WERI-Rb-1 (cell line): ENCODE measurements at places on chromosomes 2 and 18.

- DNase-seq: no peak
These were observed 3.3 kb downstream of the L3MBTL4 start for GRCh38 chr18:6411382-6411781.

DNA sequence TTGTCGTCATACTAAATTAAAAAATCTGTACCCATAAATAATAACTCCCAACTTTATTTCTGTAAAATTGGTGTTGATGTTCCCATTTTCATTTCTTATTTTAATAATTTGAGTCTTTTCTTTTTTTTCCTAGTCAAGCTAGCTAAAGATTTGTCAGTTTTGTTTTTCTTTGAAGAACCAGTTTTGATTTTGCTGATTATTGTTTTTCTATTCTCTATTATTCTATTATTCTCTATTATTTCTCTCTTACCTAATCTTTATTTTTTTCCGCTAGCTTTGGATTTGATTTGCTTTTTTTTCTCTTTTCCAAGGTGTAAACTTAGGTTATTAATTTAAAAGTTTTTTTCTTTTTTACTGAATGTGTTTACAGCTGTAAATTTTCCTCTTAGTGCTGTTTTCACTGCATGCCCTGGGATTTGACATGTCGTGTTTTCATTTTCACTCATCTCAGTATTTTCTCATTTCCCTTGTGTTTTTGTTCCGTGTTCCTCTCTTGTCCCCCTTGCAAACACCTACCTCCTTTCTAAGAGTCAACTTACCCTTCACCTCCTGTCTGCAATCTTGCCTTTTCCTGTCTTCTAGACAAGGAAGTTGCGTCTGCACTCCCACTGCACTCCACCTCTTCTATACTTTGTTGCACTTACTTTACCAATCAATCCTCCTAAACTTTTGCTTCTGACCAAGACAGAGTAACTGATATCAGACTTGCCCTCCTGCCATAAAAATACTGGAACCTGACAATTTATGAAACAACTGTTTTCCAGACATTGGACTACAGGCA, 18.8 kb downstream of the PSMG2 start:
- DNase-seq: no peak

DNA sequence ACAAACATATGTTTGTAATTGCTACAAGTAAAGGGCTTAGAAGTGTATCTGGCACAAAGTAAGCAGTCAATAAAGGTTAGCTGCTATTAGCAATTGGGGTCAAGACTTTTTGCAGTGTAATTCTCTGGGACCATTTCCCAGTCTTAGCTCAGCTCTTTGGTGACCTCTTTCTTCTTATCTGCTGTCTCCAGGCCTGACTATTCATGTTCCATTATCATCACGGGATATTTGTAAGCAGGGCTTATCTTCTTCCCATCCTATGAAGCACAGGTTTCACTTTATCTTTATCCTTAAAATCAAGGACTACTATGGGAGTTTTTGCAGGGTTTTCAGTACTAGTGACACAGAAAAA, 131.7 kb downstream of the DOCK10 start:
- no peak for DNase-seq

GRCh38 chr2:100484390-100484789, 14.1 kb downstream of the NMS start:
- no peak for DNase-seq

GRCh38 chr18:46596119-46596518, 60.9 kb downstream of the LOXHD1 start:
- no peak for DNase-seq

GRCh38 chr2:126507425-126507911, 148.5 kb upstream of the GYPC start:
- DNase-seq: no peak

- no peak for DNase-seq
These were observed 21.3 kb downstream of the MRPL19 start for GRCh38 chr2:75667884-75668283.
